ENCODE measurements at places on chromosomes 5 and 9.

GRCh38 chr9:71647094-71647591, 121.2 kb downstream of the CEMIP2 start:
- DNase-seq = peak; percentile 39

DNA sequence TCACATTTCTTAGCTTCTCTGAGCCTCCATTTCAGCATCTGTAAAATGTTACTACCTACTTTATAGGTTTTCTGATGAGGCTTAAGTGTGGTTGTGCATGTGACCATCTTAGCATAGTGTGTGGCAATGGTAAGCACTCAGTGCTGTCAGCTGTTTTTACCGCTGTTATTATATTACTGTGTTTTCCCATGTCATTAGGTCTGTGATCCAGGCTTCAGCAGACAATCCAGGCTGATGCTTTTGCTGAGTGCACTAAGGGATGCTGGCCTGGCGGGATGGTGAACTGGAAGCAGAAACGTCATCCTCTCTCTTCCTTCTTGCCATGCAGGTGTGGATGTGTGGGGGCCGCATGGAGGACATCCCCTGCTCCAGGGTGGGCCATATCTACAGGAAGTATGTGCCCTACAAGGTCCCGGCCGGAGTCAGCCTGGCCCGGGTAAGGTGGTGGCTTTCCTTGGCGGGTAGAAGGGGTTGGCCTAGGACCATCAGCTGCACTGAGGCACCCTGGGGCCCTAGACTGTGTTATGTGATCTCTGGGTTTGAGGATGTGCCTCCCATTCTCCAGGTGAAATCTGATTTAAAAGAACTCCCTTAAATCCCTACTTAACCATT, 41.9 kb upstream of the SAP30L start:
- DNase-seq = no peak

DNA sequence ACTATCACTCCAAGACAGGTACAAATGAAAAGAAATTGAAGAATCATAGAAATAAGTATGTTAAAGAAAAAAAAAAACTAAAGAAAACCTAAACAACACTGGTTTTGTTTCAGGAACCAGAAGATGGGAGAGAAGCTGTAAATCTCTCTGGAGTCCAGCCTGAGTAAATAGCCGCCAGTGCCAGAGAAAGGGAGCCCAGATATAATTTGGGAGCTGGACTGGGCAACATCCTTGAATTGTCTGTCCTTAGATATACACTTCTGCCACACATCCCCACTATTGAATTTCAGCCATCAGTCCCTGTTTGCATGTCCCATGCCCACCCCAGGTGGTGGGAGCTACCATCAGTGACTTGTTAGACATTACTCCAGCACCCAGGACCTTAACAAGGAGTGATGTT, 979.6 kb downstream of the DTWD2 start:
- DNase-seq = no peak

GRCh38 chr5:44795496-44795895, 13.3 kb upstream of the MRPS30 start:
- DNase-seq = no peak

GRCh38 chr9:133505186-133505830, 19.5 kb downstream of the MYMK start:
- DNase-seq = no peak

- DNase-seq = no peak
Measured at GRCh38 chr5:170204202-170204601, 28.6 kb upstream of the C5orf58 start.
